ENCODE measurements at places on chromosomes 12 and 14.

DNA sequence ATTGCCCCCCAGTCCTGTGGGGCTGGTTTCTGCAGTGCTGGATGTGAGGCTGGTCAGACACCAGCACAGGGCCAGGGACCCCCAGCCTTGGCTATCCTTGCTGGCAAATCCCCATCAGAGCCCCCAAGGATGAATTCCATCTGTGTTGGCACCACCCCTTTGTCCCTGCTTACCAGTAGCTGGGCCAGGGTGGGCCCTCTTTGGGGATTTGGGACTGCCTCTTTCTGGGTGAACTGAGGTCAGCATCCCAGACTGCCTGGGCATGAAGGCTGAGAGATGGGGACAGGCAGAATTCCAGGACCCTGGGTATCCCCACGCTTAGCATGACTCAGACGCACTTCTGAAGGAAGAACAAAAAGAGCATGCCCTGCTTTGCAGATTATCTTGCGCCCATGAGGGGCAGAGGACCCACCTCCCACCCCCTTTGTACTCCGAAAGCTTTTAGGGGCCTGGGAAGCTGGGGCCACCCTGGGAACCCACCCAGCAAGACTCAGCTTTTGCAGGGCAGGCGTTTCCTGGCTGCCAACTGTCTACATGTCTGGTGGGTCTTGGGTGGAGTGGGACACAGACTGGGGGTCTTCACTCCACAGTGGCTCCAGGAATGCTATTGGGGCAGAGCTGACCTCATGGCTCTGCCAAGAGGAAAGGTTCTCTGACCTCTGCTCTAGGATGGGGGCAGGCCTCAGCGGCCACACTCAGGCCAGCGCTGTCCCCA is 26.8 kb downstream of the RFLNA start:
- DNase-seq: no peak

DNA sequence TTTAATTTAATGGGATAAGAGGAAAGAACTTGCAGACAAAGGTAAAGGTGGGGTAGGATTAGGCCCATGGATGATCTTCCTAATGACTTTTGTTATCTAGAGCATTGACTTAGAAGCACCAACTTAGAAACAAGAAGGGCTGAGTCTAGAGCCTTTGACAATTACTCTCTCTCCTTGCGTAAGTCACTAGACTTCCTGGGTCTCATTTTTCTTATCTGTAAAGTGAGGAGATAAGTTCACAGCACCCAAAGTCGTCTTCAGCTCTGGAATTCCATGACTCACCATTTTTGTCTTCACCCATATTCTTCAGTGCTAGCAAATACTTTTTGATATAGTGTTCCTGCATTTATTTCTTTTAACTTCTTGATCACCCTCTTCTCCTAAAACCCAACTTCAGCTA is 75.7 kb downstream of the SSPN start:
- no peak for DNase-seq

DNA sequence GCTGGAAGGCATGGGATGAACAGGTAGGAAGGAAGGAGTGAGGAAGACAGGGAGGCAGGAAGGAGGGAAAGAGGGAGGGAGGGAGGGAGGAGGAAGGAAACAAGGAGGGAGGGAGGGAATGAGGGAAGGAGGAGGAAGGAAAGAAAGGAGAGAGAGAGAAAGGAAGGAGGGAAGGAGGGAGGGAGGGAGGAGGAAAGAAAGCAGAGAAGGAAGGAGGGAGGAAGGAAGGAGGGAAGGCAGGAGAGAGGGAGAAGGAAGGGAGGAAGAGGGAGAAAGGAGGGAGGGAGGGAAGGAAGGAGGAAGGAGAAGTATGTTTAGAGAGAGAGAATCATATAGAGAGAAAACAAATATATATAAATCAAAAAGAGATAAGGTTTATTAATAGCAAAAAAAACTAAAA is 175.9 kb upstream of the FOXN3 start:
- no peak for DNase-seq

DNA sequence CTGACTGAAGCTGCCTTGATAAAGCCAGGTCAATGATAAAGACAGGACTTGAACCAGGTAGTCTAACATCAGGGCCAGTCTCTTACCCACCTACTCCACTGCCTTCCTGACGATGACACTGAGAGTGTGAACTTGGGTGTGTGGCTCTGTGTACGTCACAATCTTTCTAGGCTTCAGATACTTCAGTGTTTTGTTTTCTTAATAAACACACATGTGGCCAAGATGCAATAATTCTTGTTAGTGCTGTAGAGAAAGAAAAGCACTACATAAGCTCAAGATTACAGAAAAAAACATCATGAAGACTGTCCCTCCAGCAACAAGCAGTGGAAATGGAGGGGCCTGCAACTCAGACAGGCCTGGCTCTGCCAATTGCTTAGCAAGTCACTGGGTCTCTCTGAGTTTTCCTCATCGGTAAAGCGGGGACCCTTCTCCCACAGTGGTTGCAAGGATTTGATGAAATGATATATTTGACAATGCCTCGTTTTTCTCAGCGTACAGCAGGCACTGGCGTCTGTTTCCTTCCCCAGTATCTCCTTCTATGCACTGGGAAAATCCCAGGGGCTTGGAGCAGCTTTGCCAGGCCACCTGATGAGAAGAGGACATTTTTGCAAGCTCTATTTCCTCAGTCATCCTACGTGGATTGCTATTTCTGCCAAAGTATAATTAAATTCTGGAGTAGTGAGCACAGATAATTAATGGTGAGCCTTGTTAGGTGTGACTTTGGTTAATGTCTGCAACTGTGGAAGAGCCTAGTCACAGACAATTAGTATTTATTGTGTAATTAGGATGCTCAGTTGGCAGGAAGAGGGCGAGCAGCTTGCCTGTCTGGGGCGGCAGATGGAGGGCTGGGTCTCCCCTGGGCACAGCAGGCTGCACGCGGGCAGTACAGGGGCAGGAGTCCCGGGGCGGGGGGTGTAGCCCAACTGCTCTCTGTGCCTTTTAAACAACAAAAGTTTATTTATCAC is 55.8 kb upstream of the CHGA start:
- DNase-seq: no peak

- DNase-seq: no peak
These were observed 260.0 kb upstream of the PLEKHG7 start for GRCh38 chr12:92442782-92443181.

DNA sequence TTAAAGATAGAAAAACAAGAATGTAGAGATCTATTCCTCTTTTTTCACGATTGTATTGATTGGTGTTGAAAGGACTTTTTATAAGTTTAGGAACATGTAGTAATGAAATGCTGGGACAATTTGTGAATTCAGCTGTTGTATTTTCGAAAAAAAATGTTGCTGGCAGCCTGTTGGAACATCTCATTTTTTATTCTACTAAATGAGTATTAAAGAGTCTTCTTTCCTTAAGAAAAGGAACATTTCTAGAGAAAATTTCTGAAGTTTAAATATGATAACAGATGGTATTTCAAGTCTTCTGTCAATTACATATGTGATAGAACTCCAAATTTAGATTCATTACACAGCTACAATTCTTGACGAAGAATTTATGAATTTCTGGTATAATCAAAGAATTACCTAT is 189.6 kb downstream of the TMEM117 start:
- no peak for DNase-seq

DNA sequence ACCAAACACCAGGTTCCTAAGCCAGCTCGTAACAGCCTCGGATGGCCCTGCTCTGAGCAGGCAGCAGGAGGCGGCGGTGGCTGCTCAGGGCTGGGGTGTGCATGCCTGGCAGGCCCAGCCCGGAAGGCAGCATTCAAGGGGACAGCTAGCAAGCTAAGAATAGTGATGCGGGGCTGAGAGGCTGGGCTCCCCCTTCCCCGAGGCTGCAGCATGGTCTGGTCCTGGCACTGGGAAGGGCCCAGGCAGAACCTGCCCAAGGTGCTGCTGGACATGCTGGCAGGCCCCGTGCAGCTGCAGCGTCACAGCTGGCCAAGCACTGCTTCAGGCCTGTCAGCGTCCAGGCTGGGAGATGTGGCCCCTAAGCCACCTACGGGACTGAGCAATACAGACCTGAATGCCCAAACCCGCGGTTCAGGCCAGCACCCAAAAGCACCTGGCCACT is 26.4 kb upstream of the NUDT14 start:
- no peak for DNase-seq

GRCh38 chr12:49632986-49633702 is 9.8 kb downstream of the PRPF40B start:
- DNase-seq: no peak

DNA sequence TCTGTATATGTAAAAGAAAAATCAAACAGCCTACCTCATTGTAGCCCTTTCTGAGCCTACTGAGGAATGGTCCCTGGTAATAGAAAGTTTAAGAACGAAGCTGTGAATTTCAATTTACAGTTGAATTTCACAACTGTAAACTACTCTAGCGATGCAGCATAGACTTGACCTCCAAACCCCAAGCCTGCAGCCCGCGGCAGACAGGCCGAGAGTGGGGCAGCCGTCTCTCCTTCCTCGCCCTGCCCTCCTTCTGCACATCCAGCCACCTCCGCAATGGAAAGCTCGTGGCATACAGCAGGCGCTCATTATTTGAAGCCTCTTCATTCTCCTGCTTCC is 15.3 kb downstream of the RNASE2 start:
- DNase-seq: no peak

DNA sequence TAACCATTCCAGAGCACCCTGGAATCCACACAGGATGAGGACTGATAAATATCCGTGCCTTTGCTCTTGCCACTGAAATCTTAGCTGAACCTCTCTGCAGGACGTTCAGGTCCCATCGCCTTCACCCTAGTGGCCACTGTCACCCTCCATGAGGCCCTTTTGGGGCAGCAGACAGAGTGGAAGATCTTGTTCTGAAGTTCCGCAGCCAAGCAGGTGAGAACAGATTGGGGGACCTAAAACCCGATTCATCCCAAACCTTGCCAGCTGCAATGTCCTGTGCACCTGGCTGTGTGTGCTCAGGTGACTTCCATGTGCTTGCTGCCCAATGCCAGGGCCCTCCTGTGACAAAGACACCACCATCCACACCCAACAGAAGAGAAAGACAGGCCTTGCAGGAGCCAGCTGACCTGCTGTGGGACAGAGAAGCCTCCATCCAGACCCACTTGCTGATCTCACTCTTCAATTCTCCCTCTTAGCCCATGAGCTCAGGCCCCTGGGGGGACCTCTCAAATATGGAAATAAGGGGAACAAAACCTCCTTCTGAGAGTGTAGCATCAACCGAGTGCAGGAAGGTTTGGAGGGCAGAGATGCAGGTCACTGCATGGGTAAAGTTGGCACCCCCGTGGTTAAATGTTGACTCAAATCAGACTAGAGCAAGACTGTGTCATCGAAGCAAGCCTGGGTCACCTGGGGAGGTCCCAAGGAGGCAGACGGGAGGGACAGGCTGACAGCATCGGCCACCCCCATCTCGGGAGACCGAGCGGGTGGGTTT is 308.7 kb upstream of the DIO3 start:
- no peak for DNase-seq

DNA sequence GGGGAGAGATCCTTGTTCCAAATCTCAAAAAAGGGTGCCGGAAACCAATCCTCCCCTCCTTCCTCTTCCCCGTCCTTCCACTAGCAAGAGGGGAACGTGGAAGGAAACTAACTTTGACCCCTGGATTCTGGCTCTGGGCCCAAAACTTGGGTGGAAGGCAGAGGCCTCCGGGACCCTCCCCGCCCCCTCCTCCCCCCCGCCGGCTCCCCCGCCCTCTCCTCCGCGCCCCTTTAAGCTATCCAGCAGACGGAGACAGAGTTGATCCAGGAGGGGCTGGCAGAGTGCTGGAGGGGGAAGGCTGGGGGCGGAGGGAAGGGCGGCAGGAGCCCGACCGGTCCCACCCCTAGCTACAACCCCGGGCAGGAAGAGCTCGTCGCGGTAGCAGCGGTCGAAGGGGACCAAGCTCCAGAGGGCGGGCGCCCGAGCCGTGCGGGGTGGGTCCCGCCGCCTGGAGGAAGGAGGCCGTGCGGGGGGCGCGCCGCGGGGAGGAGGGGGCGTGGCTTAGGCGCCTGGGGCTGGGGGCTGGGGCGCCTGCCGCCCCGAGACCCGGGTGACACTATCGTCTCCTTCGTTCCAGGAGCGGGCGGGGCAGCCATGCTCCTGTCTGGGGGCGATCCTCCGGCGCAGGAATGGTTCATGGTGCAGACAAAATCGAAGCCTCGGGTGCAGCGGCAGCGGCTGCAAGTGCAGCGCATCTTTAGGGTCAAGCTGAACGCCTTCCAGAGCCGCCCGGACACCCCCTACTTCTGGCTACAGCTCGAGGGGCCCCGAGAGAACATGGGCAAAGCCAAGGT is at the start of gene NYNRIN:
Gene NYNRIN (plus strand): TSS at position 351 of the 794 bp plus-strand sequence. CDS start 244 bp downstream, at position 595.
- DNase-seq: peak; percentile 47

DNA sequence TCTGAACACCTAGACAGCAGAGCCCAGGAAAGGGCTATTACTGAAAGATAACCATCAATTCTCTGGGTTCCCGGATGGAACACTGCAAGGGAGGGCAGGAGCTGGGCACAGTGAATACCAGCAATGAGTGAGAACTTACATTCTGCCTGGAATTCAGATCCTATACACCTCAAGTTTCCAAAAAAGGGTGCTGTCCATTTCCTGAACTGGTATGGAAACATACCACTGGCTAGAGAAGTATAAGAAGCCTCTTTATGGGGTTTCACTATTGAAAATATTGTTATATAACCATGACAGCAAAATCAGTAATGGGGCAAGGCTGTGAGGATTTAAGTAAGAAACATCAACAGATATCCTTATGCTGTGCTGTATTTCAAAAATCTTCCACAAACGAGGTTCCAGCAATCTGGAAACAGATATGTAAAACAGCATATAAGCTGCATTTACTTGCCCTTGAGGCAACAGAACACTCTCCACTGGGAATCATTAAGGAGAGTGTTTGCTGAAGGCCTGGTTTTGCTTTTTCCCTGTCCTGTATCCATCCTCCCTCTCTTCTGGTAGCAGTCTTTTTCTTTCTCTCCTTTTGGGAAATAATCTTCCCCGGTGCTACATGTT is 53.3 kb upstream of the GTF2A1 start:
- no peak for DNase-seq

- DNase-seq: no peak
These were observed 159.3 kb downstream of the DAD1 start for GRCh38 chr14:22429546-22430294.

GRCh38 chr12:65742018-65743010 is 82.0 kb upstream of the HMGA2 start:
- DNase-seq: peak; percentile 26

GRCh38 chr12:55314043-55314442 is at the start of gene OR6C1:
TSS of gene OR6C1 (plus strand) at chr12:55314343. CDS start at chr12:55320600, 6,257 bp downstream.
- DNase-seq: no peak

GRCh38 chr12:79326222-79326621 is 364.5 kb downstream of the PAWR start:
- no peak for DNase-seq

DNA sequence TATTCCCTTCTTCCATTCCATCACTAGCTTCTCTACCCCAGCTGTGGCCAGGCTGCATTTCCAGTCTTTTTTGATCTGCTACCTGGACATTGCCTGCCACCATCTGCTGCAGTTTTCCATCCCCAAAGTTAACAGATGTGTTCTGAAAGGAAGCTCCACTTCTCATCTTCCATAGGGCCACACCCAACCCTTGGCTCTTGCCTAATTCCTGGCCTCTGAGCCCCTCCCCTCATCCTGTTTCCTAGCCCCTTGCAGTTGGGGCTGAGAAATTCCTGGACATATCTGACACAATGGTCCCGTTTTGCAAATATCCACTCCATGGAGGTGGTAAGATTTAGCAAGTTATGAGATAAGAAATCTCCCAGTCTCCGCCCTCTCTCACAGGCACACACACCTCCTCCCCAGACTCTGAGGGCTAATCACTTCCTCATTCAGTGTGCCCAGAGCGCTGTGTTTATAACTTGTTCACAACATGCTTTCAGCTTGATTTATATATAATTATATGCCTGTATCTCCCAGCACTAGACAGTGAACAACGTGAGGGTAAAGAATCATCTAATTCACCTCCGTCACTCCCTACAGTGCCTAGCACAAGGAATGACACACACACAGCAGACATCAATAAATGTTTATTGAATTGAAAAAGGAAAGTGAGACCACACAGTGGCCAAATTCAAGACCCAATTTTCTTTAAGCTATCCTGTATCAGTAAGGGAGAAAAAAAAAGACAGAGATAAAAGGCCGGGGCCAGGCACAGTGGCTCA is 13.4 kb downstream of the SMUG1 start:
- DNase-seq: no peak

Data from activated naive CD4-positive, alpha-beta T cell treated with anti-CD3 and anti-CD28 coated beads, Interleukin-2, amount 50 U/mL, for 16 hours (primary cell).